IMR-90 (cell line): ENCODE measurements at places on chromosomes 3 and 15. TPM values are rescaled to one million over a fixed set of nuclear protein-coding genes. Genes with fewer than 3 reads are reported as not detected.

The C3orf62 gene
- 0.83 and 0.90 TPM in 2 replicates for total RNA-seq

The CLASP2 gene
- 42.5 and 49.1 TPM in 2 replicates for total RNA-seq

The KY gene
- under 0.01 TPM in 2 replicates for total RNA-seq

The SYNM gene
- 3.4 and 5.0 TPM in 2 replicates for total RNA-seq

The OCA2 gene
- under 0.01 TPM in 1 of 2 replicates, not detected in the other for total RNA-seq

The SLC6A1 gene
- not detected in 2 replicates for total RNA-seq

The CD47 gene
- total RNA-seq: 52.0 and 110 TPM in 2 replicates

The OR5K2 gene
- total RNA-seq: not detected in 2 replicates

The AADACL2 gene
- not detected in 2 replicates for total RNA-seq

The RGMA gene
- total RNA-seq: 0.18 TPM in 1 of 2 replicates, not detected in the other

The ATP13A5 gene
- not detected in 2 replicates for total RNA-seq

The GOLGA6B gene
- not detected in 2 replicates for total RNA-seq

The GCNT3 gene
- total RNA-seq: not detected in 2 replicates

The STRC gene
- total RNA-seq: not detected in 2 replicates

The EIF5A2 gene
- 7.7 and 15.0 TPM in 2 replicates for total RNA-seq

The TTLL13 gene
- total RNA-seq: not detected in 2 replicates

The CHRNA5 gene
- 0.54 and 1.4 TPM in 2 replicates for total RNA-seq
